ENCODE measurements at places on chromosomes 13 and 19.

GRCh38 chr13:48318377-48318811 is 14.8 kb downstream of the RB1 start:
- DNase-seq, result no peak

- no peak for DNase-seq
These were observed 10.2 kb downstream of the EPSTI1 start for GRCh38 chr13:42981853-42982252.

DNA sequence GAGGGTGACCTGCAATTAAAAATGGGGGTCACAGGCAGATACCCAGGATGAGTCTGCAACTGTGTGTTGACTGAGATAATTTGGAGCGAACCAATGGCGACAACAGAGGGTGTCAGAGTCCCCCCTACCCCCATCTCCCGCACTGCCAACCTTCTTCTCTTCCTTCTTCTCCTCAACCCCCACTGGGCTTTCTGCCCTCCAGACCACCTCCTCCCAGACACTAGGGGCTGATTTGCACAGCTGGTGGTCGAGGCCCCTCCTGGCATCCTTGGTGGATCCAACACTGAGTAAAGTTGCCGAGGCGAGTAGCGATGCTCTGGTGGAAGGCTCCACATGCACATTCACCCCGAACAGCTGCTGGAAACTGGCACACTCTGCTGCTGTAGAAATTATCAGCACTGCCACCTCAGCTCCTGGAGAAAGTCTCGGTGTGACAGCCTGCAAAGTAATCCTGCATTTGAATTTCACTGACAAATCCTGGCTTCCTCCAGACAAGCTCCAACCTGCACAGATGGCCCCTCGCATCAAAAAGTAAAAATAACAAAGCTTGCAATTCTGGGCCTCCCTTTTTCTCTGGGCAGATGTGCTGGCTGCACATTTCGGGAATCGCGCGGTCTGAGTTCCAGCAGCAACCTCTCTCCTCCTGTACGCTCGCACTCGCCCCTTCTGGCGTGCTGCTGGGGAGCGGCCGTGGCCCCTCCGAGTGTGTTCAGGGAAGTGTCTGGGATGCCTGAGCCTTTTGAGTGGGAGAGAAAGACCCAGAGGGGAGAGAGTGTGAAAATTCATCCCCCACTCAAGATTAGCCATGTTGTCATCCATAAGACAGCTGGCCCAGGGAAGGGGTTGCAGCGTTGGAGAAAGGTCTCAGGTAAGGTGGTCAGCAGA is 28.5 kb downstream of the CCNE1 start:
- DNase-seq, result no peak

- peak; percentile 58 for DNase-seq
These were observed 285.8 kb upstream of the PCDH9 start for GRCh38 chr13:67515895-67516294.

DNA sequence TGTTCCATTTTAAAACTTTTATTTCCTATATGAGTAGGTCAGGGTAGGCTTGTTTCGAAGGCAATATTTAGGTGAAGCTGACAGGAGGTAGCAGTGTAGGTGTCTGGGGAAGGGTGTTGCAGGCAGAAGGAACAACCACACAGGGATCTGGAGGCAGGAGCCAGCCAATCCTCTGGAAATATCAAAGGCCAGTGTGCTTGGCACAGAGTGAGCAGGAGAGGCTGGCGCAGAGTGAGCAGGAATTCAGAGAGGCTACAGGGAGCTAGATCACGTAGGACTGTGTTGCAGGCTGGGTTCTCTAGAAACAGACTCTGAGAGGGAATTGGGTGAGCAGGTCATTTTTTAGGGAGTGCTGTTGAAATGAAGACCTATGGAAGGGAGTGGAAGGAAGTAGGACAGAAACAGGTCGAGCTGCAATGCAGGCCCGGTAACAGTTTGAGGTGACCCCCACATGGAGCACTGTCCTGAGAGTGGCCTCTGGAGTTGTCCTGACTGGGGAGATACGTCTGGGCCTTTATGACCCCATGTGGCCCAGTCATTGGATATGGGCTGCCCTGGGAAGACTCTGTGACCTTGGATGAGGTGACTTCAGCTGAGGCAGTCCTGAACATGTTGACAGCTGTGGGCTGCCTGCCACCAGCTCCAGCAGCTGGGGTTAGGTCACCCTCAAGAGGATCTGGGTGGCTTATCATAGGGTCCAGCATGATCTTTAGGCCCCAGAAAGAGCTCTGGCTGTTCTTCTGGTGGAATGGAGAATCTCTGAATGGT is 51.7 kb downstream of the ERCC5 start:
- no peak for DNase-seq

DNA sequence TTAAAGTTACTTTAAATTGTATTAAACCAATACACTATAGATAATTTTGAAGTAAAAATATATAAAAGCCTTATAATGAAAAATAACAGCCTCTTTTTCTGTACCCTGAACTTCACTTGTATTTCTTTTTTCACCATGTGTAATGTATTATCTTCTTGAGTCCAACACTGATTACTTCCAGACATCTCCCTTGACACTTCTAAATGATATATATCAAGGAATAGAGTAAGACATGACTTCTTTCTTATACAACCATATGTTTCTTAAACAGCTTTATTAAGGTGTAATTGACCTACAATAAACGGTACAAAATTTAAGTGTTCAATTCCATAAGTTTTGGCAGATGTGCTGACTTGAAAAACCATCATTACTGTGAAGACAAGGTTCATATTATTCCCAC is 531.9 kb downstream of the OLFM4 start:
- DNase-seq, result no peak

- DNase-seq, result peak; percentile 61
These were observed 499 bp downstream of the LSM7 start for GRCh38 chr19:2327773-2328400.

GRCh38 chr13:23979361-23980159 is 82.3 kb upstream of the C1QTNF9B start:
- peak; percentile 71 for DNase-seq

DNA sequence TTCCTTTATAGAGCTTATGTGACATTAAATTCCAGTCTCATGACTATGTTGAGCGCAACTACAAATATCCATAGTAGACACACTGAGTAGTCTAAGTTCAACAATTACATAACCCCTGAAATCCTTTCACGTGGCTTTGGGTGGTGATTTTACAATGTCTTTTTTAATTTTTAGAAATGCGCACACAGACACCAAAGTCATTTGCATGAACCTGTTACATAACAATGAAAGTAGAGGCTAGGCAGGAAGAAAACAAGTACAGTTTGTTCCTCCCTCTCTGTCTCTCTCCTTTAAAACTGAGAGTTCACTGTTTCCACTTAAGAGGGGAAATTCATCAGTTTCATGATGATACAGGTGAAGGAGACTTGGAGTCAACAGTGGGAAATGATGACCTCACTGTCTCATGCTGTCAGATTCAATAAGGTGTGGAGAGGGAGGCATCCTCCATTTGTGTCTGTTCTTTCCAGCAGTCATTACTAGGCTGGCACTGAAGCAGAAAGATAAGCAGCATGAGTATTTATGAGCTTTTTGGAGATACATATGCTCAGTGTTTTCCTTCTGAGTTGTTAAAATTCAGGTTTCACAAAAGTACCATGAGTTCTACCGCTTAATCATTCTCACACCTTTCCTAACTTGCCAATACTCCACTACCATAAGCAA is 201.8 kb downstream of the LHFPL6 start:
- DNase-seq, result no peak

GRCh38 chr13:38590230-38590629 is 96.6 kb upstream of the FREM2 start:
- DNase-seq, result no peak

DNA sequence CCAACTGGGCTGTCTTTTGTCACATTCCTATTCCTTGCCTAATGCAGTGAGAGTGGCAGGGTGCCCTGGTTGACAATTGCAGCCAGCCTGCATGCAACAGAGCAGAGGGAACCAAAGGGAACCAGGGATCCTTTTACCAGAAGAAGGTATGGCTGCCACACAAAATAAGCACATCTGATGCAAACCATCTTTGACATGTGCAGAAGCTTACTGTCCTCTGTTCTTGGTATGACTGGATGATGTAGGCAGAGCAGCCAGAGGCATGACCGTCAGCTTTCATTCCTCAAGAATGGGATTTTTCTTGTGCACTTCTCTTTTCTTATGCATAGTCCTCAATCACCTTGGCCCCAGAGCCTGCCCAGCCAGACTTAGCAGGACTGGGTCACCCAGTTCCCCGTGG is 116.1 kb downstream of the UQCRFS1 start:
- DNase-seq, result no peak

GRCh38 chr13:35765941-35766340 is 289.5 kb upstream of the MAB21L1 start:
- no peak for DNase-seq

- peak; percentile 44 for DNase-seq
These were observed 1.0 kb downstream of the AXL start for GRCh38 chr19:41219924-41220567.

- no peak for DNase-seq
These were observed 47.5 kb upstream of the RNF113B start for GRCh38 chr13:98224557-98224956.

- no peak for DNase-seq
These were observed 12.6 kb downstream of the DNAJC3 start for GRCh38 chr13:95689582-95689926.

GRCh38 chr13:28199089-28199488 is 60.7 kb downstream of the PAN3 start:
- no peak for DNase-seq

DNA sequence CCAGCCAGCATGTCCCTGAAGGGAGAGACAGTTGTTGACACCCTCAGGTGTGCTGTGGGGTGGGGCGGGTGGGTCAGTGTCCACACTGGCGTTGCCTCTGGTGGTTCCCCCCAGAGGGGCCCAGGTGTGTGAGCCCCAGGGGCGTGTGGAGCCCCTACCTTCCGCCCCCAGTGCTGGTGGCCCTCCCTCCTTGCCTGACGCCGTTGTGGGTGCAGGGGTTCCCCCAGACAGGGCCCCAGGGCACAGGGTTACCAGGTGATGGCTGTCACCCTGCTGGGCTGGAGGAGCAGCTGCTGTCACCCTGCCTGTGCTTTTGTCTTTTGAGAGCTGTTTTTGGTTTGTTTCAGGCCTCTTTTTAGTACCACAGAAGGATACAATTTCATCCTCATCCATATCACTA is 27.2 kb downstream of the ATP4B start:
- no peak for DNase-seq

GRCh38 chr19:4174895-4175668 is 7.3 kb downstream of the SIRT6 start:
- no peak for DNase-seq

DNA sequence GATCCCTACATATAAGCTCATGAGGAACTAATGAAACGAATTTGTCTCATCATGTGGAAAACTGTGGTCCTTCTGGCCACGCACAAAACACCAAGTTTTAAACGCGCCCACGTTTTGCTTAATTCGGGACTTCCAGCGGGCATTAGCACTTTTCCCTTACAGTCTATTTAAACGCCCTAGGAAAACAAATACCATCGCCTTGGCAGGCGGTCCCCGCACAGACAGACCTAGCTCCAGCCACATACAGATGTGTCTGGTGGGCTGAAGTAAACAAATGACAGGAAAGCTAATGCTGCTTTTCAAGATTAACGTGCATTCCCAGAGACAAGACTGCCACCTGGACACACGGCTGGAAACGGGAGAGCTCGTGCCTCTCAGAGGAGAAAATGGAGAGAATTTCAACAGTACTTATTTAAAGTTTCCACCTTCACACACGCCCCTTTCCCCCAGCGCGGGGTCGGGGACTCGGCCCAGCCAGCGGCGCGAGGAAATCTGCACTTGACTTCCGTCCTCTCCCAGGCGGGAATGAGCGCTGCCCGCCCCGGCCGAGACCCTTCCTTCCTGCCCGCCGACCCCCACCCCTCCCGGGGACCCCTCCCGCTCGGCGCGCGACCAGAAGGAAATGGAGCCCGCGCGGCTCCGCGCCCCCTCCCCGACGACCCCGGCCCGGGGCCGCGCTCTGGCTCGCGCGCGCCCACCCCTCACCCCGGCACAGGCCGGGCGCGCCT is 931 bp downstream of the USP12 start:
- DNase-seq, result peak; percentile 49

DNA sequence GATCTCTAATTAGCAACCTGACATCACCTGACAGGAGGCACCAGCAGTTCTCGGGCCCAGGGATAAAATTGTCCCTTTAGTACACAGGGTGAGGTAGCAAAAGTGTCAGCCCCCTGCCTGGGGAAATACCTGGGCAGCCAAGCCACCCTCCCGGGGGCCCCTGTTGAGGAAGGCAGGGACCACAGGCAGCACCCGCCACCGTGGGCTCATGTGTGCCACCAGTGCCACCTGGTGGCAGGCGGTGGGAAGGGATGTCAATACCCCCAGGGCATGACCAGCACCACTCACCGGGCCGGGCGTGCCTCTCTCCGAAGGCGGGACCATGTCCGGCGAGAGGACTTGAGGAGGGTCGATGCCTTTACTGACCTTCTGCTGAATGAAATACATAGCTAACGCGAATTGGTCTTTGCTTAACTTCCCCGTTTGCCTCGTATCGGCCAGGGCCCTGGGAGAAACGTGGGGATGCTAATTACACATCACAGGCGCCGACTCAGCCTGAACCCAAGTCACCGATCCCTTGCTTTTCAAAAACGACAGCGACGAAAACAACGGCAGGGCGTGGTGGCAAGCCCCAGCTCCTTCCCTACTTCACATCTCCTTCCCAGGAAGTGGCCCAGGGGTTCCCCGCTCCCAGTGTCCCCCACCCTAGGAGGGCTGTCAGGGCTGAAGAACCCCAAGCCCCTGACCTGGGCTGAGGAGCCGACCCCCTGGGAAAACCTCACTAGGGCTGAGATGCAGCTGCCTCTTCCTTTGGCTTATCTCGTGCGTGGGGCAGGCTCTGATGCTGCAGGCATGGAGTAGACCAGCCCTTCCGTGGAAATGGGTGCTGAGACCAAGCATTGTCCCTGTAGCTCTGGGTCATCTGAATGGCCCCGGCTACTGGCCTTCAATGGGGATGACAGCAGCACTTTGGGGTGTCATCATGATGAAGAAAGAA is 53.8 kb downstream of the EPS15L1 start:
- peak; percentile 51 for DNase-seq

DNA sequence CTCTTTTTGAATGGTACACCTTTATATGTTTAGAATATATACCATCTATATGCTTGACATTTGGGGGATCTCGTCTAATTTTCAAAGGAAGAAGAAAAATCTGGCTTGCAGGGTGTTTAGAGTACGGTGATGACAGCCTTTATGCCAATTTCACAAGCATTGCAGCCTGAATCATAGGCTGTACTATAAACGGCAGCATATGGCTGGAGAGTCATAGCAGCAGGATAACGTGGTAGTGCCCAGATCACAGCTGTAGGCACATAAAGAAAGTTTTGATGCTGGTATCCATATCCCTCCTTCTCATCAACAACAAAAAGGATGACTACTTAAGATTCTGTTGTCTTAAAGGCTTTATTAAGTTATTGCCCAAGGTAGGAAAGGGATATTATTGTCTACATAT is 253.0 kb downstream of the PCDH9 start:
- no peak for DNase-seq

Measured in HT1080 (cell line).